ENCODE measurements at places on chromosomes 11 and 22.

DNA sequence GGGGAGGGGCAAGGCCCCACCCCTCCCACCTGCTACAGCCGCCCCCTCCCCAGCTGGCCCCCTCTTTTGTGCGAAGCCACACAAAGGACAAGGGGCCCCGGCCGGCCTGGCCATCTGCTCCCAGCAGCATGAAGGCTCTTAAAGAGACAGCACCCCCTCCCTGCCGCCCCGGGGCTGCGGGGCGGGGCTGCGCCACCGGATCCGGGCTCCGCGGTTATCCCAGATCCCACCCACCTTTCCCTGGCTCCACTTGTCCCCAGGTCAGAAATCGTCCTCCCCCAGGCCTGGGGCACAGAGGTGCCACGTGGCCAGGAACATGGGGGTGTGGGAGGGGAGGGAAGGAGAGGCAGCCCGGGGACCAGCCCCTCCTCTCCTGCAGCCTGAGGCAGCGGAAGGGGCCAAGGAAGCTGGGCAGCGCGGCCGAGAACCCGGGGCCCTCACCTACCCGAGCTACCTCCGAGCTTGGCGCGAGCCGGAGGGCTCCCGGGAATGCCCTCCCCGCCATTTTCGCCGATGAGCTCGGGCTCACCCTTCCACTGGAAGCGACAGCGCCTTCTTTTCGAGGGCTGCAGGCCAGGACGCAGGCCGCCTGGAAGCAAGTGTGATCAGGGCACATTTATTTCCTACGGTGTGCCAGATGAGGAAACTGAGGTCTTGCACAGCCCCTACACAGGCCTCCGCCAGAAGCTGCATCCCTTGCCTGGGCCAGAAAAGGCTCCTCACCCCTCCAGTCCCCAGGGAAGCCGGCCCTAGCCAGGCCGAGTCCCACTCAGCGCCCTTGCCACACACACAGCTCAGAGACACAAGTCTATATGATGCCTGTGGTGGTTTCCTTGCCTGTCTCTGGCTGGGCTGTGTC, 2.5 kb upstream of the RCOR2 start:
- no peak for DNase-seq

- DNase-seq: no peak
These were observed 384.5 kb downstream of the TBC1D22A start for GRCh38 chr22:47146941-47147340.

DNA sequence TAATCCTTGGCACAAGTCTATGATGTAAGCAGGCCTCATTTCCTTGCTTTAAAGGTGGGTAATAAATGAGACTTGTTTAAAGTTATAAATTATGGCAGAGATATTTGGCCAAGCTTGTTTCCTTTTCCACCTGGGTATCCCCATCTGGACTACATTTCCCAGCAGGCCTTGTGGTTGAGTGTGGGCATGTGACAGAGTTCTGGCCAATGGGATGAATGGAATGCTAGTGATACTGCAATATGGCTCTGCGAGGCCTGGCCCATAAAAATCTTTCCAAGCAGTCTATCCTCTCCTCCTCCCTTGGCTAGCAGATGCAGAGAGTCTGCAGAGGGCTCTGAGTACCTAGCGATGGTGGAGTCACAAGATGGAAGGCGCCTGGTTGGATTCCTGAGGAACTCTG, 102.5 kb downstream of the TIMP3 start:
- DNase-seq: no peak

DNA sequence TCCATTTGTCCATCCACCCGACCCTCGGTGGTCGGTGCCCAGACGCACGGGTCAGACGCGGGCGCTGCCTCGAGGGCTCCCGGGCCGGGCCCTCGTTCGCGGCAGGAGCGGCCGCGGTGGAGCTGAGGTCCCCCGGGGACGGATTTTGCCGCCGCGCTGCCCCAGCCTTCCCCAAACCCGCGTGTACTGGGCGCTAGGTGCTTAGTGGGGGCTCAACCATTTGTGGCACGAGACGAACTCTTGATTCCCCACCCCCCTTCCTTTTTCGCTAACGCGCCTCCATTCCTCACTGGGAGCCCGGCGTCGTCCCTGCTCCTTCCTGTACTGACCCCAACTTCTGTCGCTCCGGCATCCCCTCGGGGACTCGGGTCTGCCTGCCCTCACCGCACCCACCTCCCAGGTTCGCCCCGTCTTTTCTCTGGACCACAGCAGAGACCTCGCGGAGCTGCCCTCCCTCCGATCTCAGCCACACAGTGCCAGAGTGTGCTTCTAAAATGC, 789 bp upstream of the CBX7 start:
- no peak for DNase-seq

DNA sequence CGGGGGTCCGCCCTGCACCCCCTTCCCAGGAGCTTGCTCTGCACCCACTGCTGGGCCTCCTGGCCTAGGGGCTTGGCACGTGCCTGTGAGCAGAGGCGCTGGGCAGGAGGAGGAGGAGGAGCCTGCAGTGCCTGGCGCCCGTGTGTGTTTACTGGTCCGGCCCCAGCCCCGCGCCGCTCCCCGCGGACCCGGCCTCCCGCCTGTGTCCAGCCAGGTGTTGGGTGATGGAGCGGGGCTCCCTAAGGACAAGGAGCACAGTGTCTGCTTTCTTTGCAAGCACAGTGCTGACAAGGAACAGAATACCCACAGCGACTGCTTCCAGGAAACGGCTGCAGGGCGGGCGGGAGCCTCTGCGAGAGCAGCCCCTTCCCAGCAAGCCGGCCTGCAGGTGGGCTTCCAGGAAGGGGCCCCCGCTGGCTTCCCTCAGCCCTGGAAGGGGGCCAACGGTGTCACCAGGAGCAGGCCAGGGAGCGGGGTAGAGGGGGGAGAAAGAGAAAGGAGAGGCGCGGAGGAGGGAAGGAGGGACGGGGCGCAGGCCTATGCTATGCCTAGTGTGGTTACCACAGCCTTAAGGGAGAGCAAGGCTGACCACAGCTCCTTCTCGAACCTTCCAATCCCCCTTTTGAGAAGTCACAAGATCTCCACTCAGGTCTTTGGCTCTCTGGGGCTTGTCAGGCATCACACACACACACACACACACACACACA, 6.6 kb downstream of the H19 start:
- no peak for DNase-seq

DNA sequence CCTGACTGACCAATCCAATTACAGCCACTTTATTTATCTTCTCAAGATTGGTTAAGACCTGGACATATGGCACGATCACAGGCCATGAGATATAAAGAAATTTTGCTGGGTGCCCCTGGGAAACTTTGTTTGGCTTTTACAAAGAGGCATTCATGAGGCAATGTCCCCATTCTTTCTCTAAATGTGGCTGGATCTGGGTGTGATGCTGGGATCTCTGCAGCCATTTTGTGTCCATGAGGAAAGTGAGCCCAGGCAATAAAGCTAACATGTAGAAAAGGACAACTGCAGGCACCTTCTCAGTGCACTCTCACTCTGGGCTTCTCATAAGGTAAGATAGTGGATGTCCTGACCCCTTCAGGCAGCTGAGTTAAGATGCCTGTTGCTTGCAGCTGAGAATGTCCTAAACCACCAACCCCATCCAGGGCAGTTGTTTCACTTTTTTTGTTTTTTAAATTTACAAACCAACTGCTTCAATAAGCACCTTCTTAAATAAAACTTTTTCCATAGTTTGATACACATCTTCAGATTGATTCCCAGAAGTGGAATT, 372.3 kb downstream of the MIAT start:
- DNase-seq: no peak

DNA sequence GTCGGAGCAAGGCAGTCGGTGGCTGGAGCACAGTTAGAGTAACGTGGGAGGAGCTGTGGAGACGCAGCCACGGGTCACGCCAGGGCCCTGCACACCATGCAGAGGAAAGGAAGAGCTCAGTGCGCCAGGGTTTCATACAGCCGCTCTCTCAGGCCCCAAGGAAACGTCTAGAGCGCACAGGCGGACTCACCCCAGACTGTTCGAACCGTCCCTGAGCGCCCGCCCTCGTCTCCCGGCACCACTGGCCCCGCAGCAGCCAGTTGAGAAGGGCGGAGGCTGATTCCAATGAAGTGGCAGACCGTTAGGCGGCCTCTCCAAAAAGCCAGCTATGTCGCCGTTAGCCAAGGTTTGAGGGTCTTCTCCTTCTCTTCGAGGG, 483 bp upstream of the HYLS1 start:
- no peak for DNase-seq

GRCh38 chr11:8008212-8008611, 21.1 kb downstream of the EIF3F start:
- DNase-seq: no peak

DNA sequence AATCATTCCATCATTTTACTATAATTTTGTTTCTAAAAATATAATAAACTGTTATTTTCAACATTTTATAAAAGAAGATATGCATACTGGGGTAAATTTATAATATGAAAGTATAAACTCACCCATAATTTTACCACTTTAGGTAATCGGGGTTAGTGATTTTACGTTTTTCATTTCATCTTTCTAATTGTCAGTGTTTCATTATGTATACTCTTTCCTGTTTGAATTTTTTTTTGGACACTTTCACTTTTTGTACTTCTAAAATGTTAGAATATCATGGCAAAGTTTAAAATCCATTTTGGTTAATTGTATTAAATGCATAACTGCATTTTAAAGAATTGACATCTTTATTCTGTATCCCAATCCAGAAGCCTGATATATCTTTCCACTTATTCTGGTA, 115.8 kb downstream of the METTL15 start:
- DNase-seq: no peak

GRCh38 chr11:90775567-90776165, 552.8 kb upstream of the CHORDC1 start:
- DNase-seq: no peak

DNA sequence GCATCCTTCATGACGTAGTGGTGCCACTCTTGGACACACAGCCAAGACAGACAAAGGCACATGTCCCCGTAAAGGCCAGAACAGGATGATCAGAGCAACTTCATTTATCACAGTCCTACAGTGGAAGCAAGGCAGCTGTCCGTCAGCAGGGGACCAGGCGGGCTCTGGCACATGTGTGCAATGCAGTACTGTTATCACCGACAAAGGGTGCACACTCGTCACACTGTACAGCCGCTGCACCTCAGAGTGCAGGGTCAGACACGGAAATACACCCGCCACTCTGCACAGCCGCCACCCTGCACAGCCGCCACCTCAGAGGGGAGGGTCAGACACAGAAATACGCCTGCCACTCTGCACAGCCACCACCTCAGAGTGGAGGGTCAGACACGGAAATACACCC, 13.4 kb upstream of the IL17REL start:
- no peak for DNase-seq

DNA sequence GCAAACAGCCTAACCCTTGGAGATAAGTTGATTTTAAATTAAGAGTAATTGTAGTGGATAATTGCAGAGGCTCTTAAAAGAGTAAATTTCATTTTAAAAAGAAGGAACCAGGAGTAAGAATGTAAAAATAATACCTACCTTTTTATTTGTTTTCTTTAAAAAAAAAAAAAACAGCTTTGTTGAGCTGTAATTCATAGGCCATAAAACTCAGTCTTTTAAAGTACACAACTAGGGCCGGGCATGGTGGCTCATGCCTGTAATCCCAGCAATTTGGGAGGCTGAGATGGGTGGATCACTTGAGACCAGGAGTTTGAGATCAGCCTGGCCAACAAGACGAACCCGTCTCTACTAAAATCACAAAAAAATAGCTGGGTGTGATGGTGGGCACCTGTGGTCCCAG, 42.4 kb downstream of the MTMR3 start:
- DNase-seq: no peak

DNA sequence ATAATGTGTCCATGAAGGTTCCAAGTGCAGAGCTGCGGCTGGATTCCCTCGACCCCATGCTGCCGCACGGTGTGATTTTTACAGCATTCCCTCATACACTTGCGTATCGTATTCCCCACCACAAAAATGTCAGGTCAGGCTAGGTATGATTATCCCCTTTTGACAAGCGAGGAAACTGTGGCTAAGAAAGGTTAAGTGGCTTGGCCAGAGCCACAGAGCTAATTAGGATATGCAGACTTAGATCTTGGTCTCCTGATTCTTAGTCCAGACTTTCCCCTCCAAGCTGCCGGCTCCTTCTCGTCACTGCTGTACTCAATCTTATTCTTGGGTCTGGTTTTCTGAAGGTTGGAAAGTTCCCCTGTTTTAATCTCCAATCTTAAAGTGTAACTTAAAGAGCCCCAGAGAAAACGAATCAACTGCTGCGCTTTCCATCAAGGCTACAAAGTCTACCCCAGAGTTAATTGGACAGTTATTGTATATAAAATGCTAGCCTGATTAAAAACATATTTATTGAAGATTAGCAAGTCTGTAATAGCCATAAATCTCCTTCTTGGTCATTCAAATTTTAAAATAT, 176.6 kb downstream of the ADAMTS15 start:
- DNase-seq: no peak

GRCh38 chr22:27377501-27378295, 423.9 kb downstream of the MN1 start:
- DNase-seq: no peak

- DNase-seq: no peak
These were observed 117.6 kb downstream of the LDLRAD3 start for GRCh38 chr11:36061471-36061870.

Data from GM04503 (cell line).